ENCODE measurements at places on chromosomes 7 and 10.

- no peak for DNase-seq
These were observed 50.6 kb downstream of the VPS41 start for GRCh38 chr7:38858259-38858884.

DNA sequence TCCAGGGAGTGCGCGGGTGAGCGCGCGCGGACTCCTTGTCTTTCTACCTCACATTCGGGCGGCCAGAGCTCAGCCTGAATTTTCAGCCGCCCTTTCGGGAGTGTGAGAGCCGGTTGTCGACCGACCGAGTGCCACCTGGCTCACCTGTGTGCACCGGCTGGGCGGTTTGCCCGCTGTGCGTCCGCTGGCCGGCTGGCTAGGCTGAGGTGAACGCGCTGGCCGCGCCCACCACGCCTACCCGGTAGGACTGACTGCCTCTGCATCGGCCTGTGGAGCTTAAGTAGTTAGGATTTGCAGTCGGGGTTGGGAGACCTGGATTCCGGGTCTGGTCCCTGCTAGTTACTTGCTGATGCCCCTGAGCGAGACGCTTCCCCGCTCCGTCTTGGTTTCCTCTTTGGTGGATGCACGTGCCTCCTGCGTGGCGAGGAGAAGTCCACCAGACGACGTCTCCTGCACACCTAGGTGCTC lies 553 bp downstream of the TSPAN15 start:
- DNase-seq: no peak

DNA sequence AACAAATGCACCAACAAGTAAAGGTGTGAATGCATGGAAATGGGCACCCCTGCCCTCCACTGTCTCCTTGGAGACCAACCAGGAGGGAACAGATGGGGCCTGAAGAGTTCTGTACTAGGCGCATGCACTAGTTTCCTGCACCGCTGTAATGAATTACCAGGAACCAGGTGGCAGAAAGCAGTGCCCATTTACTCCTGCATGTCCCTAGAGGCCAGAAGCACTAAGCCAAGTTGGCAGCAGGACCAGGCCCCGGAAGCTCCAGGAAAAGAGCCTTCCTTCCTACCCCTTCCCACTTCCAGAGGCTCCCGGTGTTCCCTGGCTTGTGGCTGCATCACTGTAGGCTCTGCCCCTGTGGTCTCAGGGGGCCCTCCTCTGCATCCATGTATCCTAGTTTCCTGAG lies 237.5 kb upstream of the PPP2R2D start:
- DNase-seq: no peak

DNA sequence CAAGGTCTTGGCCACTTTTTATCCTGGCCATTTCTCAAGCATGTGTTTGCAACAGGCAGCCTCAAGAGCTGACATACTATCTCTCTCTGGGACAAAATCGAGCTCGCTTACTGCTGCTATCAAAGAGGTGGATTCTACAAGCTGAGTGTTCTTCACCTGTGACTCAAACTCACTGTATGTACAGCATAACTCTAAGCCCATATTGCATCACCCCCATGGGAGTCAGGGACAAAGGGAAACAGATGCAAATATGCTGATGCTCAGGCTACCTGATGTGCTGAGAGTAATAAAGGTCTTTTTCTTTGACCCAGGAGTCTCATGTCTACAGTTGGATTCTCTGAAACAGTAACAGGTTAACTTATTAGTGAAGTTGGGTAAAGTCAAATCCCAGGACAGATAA lies 45.2 kb downstream of the PCLO start:
- DNase-seq: no peak

DNA sequence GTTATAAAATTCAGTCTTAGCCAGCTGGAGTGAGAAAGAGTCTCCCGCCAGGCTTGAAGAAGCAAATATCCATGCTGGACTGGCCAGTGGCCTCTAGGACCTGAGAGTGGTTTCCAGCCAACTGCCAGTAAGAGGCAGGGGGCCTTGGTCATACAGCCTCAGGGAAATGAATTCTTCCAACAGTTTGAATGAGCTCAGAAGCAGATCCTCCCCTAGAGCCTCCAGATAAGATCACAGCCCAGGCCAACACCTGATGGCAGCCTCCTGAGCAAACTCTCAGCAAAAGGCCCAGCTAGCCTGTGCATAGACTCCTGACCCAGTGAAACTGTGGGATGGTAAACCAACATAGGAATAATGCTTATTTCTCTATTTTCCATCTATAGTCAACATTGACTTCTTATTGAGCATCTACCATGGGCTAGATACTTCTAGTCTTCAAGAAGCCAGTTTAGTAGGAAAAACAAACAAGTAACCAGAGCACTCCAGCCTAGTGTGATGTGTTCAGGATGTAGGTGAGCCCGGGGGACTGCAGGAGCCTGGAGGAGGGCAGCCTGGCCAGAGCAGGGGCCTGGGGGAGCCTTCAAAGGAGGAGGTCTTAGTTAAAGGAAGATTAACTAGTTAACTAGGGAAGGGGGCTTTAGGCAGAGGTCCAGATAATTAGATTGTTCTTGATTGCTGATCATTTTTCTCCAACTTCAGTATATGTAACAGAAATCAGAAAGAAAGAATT lies 115.4 kb upstream of the ADO start:
- DNase-seq: no peak

GRCh38 chr7:18798088-18798906 lies 302.7 kb downstream of the HDAC9 start:
- no peak for DNase-seq

DNA sequence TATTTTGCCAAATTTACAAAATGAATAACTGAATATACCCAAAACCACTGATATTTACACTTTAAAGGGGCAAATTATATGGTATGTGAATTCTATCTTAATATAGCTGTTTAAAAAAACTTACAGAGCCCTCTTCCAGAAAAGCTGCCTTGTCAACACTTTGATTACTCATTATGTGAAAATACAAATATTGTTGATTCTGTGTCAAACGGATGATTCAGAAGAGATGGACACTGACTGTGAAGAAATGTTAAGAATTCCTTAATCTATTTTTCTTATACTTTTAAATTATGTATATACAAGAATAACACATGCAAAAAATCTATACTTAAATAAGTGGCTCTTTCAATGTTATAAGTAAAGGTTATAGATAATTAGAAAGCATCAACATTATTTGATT lies 41.5 kb downstream of the SMURF1 start:
- DNase-seq: no peak

DNA sequence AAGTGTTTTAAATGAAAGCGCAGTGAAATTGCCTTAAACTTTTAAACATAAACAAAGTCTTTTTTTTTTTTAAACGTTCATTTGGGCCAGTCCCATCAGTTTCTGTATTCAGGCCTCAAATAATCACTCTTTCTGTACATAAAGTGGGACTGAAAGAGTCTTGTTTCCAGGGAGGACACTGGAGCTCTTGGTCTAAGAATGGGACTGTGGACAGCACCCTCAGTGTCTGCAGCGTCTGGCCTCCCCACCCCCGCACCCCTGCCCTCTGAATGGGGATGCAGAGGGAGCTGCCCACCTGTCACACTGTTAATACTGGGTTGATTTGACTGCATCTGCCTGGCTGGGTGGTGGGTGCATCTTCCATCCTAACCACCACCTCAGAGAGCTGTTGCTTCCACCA lies 5.2 kb downstream of the ZNF365 start:
- no peak for DNase-seq

GRCh38 chr7:50095634-50096033 lies 2.6 kb upstream of the ZPBP start:
- DNase-seq: no peak

GRCh38 chr10:74206746-74207145 lies 55.7 kb downstream of the ADK start:
- DNase-seq: no peak

DNA sequence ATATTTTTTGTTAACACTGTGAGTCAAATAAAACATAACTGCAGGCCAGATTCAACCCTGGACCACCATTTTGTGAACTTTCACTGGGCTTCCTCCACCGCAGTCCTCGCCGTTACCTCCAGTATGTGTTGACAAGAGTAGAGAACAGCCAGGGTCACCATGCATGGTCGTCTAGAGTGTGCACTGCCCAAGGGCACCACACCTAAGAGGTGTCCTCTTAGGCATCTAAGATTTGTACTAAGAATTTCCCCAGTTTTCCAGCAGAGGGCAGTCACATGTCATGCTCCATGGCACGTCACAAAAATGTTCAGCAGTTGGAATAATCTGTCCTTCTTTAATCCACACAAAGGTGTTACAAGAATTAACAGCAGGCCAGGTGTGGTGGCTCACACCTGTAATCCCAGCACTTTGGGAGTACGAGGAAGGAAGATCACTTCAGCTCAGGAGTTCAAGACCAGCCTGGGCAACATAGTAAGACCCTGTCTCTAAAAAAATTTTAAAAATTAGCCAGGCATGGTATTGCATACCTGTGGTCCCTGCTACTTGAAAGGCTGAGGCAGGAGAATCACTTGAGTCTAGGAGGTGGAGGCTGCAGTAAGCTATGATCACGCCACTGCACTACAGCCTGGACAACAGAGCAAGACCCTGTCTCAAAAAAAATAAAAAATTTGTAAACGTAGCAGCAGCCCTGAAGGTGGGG lies 71.2 kb upstream of the FOXK1 start:
- DNase-seq: peak; percentile 80

DNA sequence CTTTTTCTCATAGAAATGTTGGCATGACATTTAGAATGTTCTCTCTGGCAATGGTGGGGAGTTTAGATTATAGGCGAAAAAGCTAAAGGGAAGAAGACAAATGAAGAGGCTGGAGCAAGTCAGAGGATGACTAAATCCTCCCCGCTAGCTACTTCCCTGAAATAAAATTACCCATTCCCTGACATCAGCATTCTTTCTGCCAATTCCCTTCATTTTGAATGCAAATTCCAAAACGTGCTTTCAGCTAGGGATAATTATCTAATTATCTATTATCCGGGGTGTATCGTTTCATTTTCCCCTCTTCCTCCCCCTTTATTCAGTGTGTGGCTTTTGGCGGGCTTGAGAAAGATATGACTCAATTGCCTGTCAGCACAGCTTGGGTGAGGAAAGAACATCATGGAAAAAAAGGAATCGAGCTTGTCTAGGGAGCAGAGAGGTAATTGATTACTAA lies 672.3 kb downstream of the TNS3 start:
- no peak for DNase-seq

- DNase-seq: no peak
These were observed 20.6 kb downstream of the WDR86 start for GRCh38 chr7:151389096-151389767.

GRCh38 chr10:73110345-73110849 lies at the start of gene NUDT13:
TSS of gene NUDT13 (plus strand) at chr10:73110455. CDS start at chr10:73114366, 3,911 bp downstream.
- DNase-seq: peak; percentile 72

DNA sequence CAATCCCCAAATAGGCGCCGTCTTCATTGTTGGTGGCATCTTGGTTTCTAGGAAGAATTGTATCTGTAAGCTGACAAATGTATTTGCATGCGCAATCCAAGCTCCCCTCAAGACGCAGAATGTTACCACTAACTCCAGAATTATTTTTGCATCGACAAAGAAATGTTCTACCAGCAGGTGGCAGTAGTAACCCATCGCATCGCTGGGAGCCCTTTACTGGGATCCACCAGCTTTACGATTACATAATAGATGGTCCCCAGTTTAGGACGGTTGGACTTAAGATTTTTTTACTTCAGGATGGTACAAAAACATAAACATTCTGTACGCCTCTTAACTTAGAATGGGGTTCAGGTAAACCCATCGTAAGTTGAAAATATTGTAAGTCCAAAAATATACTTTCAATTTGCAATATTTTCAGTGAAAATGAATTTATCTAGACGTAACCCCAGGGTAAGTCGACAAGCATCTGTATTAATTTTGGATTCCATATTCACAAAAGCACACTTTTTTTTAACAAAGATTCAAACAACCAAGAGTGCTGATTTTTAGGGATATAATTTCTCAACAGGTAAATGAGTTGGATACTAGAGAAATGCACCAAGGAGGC lies 114.0 kb upstream of the COBL start:
- peak; percentile 37 for DNase-seq

- no peak for DNase-seq
These were observed 116.6 kb downstream of the MICU1 start for GRCh38 chr10:72509206-72509799.

DNA sequence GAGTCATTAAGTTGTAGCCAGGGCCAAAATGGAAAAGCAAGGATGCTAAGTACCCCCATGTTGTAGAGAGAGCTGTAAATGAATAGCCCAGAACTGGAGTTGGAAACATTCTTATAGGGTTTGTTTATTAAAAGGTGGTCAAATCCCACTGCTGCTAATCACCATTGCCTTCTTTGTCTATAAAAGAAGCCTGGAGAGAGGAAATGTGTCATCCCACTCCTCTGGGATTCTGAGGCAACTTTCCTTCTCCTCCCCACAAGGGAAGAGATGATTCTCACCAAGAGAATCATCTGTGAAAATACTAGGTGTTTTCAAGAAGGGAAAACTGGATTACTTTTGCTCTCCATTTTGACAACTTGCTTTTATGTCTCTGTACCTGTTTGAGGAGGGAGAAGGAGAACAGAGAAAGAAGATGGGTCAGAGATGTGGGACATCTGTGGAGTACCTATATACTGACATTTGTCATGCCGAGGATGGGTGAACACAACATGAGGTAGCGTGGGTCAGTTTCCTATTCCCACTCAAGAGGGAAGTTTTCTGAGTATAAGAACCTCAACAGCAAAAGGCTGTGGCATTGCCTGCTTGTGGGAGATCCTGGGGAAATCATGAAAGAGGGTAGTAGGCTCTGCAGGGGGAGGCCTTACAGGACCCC lies 262.2 kb downstream of the KIF20B start:
- no peak for DNase-seq

- DNase-seq: no peak
These were observed 22.3 kb upstream of the ARHGAP22 start for GRCh38 chr10:48626986-48627731.

GRCh38 chr7:88399036-88399435 lies 92.3 kb upstream of the STEAP4 start:
- DNase-seq: no peak

GRCh38 chr10:43944381-43945093 lies 295.9 kb upstream of the ZNF32 start:
- DNase-seq: no peak

GRCh38 chr7:14604606-14605005 lies 297.9 kb downstream of the DGKB start:
- no peak for DNase-seq

- DNase-seq: no peak
These were observed 304.5 kb downstream of the SDHAF3 start for GRCh38 chr7:97422046-97422445.

GRCh38 chr7:155598810-155599210 lies 45.7 kb upstream of the RBM33 start:
- peak; percentile 78 for DNase-seq

DNA sequence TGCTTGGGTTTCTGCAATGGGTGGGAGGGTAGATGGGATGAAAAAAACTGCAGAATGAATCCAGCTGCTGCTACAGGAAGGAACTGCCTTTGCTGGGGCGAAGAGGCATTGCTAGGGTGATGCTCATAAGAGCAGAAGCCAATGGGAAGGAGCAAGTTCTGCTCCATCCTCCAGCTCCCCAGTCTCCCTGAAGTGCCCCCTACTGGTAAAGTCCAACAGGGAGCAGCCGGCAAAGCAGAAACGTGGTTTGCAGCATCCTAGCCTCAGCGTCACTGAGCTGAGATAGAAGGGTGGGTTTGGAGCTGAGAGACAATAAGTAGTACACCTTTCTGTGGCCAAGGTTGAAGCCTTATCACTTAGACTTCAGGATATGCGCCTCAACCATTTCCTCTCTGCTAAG lies 220.5 kb downstream of the CCSER2 start:
- no peak for DNase-seq

GRCh38 chr10:131049016-131049415 lies 262.5 kb downstream of the TCERG1L start:
- no peak for DNase-seq

Measured in CD4-positive, alpha-beta T cell treated with Interleukin-2 at 100 ng/mL for 4 hours (primary cell).